ACHN (cell line): ENCODE measurements at places on chromosomes 4 and X.

- no peak for DNase-seq
Measured at GRCh38 chr4:88907478-88907877, 149.5 kb downstream of the FAM13A start.

DNA sequence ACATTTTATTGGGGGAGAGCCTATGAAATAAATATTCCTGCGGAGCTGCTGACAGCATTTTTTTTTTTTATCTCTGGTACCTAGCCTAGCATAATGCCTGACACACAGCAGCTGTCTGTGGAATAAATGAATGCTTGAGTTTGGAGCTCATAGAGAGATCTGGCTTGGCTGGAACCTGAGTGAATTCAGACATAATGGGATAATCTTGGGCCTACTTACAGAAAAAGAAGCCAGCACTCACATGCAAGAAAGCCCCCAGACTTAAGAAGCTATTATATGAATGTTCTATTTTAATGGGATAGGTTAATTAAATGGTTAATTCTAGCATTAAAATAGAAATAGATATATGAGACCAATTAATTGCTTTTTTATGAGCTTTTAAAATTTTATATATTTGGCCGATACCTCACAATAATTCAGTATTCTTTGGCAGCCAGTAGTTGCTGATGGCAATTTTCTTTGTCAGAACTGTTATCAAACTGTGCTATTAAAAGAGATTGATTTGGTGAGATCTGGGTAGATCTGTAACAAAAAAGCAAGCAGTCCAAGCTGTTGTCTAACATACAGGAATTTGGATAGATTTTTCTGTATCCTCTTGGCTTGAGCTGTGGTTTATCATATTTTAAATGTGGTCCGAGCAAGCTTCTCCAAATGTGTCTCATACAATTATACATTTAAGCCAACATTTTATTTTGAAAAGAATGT lies 654.2 kb downstream of the PCDH7 start:
- no peak for DNase-seq

DNA sequence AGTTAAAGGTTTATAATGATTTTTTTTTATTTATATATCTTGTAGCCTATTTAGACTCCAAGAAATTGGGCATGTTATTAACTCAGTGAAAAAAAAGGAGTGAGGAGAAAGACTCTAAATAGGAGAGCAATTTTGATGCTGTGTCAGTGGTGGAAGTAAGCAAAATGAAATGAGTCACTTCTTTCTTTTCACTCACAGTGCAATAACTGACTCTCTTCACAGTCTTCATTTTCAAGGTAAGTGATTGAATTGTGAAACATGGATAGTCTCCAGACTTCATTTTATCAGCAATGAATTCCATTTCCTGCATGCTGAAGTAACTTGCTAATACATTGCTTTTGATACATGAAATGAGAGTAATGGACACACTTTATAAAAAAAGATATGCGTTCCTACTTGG lies 2271.5 kb downstream of the PCDH7 start:
- no peak for DNase-seq

DNA sequence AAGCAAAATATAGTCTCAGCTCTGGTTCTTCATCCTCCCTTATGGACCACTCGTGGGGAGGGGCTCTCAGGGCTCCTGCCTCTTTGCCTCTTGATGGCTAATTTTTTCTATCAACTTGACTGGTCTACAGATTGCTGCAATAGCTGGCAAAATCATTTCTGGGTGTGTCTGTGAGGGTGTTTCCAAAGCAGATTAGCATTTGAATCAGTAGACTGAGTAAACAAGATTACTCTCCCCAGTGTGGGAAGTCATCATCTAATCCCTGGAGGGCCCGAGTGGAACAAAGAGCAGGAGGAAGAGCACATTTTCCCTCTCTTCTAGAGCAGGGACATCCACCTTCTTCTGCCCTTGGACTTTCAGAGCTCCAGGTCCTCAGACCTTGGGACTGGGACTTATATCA lies 153.5 kb downstream of the STK32B start:
- no peak for DNase-seq

DNA sequence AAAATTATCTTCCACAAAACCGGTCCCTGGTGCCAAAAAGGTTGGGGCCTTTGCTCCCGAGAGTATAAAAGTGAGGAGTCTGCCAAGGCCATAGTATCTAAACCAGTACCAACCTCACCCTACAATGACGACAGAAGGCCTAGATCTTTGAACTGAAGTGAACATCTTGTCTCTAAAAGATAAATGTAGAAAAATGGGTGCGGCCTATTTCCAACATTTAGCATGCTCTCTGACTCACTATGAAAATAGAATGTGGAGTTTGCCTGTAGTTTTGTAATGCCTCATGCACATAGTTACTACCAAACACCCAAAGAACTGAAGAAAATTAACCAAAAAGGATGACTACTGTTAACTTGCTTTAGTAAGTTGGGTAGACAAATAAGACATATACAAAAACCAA lies 218.4 kb downstream of the SLITRK2 start:
- no peak for DNase-seq

DNA sequence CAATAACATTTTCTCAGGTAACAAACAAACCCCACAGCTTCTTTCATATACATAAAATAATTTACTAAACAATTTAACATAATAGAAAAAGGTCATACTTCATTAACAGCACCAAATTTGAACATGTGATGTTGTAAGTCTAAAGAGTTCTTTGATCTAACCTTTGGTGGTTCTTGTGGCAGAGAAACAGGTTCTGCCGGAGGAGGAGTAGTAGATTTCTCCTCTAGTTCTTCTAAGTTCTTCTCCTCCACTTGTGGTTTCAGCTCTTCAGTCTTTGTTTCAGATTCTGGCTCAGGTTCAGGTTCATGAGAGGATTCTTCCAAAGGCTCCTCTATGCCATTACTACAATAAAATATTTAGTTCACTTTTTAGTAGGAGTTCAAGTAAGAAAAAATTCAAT lies 18.3 kb downstream of the G3BP2 start:
- no peak for DNase-seq

GRCh38 chr4:122992057-122992456 lies 69.7 kb upstream of the NUDT6 start:
- DNase-seq, result no peak

GRCh38 chrX:68511255-68511654 lies 12.4 kb downstream of the YIPF6 start:
- peak; percentile 41 for DNase-seq
